Esophagus squamous epithelium (tissue), 5 donors: ENCODE measurements at places on chromosomes 7 and 10.

DNA sequence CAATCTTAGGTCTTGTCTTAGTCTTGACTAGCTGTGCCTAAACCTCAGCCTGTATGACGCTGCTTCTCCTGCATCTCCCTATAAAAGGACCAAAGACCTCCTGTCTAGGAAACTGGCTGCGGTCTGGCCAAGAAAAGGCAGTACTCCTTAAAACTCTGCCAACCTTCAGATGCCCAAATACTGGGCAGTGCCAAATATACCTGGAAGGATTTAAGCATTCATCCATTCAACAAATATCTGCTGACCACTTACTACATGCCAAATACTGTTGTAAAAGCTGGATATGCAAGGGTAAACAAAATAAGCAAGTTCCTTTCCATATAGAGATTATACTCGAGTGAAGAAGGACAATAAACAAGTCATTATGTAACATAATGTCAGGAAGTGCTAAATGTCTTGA, 135.8 kb downstream of the HBP1 start:
- DNase-seq, result no peak

GRCh38 chr7:157520249-157520648, 183.4 kb downstream of the DNAJB6 start:
- no peak for DNase-seq

DNA sequence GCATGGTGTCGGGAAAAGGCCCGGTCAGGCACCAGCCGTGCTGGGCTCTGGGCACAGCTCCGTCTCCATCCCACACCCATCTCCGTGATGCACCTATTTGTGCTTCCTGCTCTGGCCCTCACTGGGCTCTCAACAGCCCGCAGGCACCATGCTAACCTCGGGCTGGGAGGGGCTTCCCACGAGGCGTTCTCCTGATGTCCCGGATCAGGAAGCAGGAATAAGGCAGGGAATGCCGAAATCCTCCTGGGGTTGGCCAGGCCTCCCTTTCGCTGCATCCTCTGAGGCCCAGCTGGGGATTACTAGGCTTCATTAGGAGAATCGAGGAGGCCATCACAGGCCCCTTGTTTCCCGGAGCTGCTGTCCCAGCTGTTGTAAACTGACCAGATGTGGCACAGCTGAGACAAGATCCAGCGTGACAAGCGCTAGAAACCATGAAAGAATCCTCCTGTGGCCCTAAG, 72.0 kb downstream of the FAM53B start:
- DNase-seq, result no peak

GRCh38 chr10:23364378-23364777, 19.8 kb upstream of the C10orf67 start:
- DNase-seq, result no peak

GRCh38 chr10:23829556-23829955, 379.4 kb upstream of the KIAA1217 start:
- DNase-seq, result no peak

GRCh38 chr7:108454674-108455550, 1.3 kb downstream of the NRCAM start:
- no peak for DNase-seq

DNA sequence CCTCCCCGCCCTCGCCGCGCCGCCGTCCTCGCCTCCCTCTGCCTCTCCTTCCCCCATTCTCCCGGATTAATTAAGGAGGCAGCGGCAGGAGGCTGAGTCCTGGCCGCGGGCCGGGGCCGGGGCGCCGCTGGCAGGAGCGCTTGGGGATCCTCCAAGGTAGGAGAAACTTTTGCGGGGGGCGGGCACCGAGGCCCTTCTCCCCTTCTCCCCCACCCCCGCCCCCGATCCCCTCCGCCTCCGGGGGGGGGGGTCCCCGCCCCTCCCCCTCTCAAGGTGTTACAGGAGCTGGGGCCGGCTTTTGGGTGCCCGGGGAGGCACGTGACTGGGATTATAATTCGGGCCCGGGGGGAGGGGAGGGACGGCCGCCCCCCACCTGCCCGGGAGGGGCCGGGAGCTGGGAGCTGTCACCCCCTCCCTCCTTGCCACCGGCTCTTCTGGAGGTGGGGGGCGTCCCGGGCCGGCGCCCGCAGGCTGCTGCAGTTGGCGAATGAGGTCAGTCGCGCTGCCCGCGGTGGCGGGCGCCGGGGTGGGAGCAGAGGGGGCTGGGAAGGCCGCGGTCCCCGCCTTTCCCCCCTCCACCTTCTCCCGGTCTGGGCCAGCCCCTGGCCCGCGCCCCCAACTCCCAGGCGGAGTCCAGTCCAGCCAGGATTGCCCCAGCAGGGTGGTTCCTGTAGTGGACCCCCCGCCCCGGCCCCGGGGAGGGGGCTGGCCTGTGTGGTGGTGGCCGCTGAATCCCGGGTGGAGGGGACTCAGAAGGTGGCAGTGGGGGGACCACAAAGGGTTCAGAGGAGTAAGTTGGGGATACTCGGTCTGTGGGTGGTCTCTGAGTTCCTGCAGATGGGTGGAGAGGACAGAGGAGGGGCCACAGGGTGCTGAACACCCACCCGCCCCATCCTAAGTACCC, 567 bp downstream of the GTF2IRD1 start:
- no peak for DNase-seq

DNA sequence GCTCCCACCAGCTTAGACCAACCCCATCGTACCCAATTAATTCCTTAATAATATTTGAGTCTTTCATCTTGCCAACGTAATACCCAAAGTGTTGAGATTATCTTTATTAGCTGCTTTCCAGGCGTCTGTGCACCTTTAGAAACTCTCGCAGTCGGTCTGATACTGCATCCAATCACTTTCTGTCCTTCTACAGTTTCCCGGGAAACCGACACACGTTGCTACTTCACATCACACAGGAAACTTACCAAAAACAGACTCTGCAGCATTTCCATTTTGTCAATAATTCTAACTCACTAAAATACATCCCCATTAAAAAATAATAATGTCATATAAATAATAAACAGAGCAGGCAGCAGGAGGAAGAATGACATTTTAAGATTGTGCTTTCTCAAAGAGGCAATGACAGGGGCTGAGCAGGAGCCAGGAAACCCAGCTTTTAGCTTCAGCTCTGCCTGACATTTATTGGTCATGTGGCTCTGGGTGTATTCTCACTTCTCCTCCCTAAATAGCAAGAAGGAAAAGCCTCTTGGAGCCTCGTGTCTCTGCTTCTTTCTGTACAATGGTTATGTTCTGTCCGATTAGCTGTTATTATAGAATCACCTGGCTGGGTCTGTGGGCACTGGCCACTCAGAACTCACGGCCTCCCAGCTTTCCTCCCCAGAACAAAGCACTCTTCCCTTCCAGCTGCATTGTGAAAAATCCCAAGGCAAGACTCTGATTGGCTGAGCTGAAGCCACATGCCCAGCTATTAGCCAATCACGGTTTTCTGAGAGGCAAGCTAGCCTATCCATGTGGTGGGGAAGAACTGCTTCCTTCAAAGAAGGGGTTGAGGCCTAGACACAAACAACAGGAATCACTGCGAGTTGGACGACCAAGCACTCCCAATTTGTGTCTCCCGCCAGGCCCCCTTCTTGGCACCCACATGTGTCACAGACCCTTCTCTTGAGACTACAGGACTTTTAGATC, 424.7 kb upstream of the FOXK1 start:
- no peak for DNase-seq

- DNase-seq, result no peak
These were observed 163.3 kb downstream of the USP6NL start for GRCh38 chr10:11448190-11448544.

GRCh38 chr10:50379616-50380015, 128.3 kb upstream of the ASAH2 start:
- no peak for DNase-seq

- DNase-seq, result no peak
These were observed 8.1 kb upstream of the VDAC2 start for GRCh38 chr10:75202321-75203045.

DNA sequence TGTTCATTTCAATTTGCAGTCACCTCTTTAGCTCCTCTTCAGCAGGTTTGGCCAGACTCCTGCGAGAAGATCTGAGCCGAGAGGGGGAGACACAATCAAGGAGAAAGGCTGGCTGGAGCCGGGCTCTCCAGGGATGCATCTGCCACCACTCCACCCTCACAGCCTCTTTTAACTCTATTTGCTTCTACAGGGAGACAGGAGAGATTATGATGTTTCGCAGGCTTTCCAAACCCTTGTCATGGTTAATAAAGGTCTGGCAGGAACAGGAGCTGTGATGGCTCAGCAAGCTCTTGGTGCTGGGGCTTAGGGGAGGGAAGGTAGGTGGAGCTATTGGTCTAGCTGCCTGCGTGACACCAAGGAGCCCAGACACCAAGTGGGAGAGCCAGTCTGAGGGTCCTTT, 448.1 kb upstream of the PODXL start:
- DNase-seq, result no peak

DNA sequence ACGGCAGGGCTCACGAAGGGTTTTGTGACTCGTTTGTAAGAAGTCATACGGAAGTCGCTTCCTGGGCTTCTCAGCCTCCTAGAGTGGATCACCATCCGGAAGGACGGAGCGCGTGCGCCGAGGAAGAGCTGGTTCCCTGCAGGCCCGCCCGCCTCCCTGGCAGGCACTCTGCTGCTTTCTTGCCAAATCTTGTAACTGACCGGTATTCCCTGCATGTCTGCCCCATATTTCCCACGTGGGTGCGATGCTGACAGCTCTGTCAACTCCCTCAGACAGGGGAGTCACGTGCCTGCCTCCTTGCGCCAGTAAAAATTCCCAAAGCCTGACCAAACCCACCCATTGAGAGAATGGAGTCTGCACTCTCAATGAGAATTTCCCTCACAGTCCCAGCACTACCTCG, 12.7 kb downstream of the SHH start:
- no peak for DNase-seq

- DNase-seq, result no peak
These were observed 11.8 kb downstream of the BZW2 start for GRCh38 chr7:16657656-16658279.

GRCh38 chr10:23157239-23157681, 34.9 kb upstream of the PTF1A start:
- DNase-seq, result no peak

DNA sequence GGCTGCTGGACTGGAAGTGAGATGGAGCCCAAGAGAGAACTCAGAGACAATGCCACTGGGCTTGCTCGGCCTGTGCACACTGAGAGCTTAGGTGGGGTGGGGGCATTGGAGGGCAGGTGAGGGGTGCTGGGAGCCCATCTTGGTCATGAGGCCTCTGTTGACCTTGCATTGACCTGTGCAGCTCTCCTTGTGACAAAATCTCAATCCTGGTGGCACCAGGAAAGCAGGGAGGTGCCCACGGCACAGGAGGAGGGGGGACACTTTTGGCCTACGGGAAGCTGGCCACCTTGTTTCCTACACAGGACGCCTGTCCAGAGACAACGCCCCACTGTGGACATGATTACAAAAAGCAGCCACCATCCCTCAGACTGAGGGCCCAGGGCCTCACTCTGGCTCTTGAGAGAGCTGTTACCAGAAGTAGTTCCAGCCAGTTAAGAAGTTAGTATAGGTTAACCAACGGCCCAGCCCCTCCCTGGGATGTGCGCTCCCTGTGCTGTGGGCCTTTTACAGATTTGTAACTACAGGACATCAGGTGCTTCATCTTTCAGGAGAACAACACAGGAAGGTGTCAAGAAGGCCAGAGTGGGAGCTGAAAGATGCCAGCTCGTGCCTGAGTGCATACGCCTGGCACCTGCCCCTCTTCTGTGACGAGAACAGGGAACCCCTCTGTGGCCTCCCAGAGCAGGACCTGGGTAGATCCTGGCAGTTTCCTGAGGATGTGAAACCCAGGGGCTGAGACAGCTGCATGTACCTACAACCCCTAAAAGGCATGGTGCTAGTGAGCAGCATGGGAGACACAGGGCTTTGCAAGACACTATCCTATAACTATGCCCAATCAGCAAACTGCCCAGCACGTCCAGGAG, 10.3 kb downstream of the PKD1L1 start:
- no peak for DNase-seq

DNA sequence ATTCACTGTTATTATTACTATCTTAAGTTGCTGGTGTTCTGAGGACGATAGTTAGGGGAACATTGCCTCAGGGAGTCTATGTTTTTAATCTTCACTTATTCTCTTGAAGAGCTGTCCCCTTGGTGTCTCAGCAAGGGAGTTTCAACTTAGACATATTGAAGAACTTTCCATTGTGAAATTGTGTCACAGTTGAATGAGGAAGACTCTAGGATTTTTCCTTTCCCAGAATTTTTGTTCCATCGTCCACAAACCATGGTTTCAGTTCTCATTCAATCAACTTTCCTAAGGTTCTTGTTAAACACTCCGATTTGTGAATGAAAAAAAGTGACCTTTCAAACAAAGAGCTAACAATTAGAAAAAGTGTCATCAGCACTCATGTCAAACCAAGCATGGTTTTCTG, 128.3 kb downstream of the GATA3 start:
- no peak for DNase-seq

GRCh38 chr7:47379629-47380324, 202.1 kb downstream of the TNS3 start:
- DNase-seq, result no peak

- DNase-seq, result no peak
These were observed 7.2 kb upstream of the ACTR3B start for GRCh38 chr7:152752200-152752912.

DNA sequence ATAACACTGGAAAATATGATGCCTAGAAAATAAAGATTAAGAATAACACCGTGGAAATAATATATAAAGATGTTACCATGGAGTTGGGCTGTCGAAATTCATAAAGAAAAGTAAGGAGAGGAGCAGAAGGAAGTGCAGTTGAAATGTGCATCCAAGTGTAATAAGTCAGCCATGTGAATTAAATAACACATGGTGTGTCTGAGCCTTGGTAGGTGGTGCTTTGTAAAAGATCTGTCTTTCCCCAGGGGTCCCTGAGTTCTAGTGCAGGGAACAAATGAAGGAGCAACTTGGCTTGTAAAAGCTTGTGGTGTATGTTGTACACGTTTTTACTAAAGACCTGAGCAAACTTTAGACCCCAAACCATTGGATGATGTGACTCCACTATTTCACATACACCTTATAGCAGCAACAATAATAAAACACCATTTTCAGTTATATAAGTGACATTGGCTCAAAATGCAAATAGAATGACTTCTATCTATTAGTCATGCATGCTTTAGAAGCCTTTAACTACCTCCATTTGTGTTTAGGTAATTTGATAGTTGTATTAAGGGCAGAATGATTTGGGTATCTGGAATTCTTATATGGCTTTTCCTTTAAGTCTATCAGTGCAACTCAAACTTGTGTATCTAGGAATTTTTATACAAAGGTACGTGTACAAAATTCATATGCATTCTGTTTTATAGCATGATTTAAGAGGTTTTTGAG, 11.3 kb downstream of the STARD3NL start:
- DNase-seq, result no peak

GRCh38 chr10:24553051-24553612, 170.6 kb downstream of the ARHGAP21 start:
- no peak for DNase-seq

DNA sequence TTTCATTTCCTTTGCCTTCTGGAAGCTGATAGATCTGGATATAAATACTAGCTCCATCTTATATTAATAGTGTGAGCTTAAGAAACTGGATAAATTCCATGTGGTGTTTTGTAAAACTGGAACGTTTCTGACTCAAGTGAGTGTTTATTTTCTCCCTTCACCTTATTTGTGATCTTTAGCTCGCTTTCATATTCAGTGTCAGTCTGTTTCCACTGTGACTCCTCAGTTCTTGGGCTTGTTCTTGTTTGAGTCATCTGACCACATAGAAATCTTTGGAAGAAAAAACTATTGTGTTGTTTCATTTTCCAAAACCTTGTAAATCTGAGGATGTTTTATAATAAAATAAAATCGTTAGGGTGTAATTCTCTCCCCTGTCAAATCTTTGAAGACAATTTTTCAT, 186.4 kb downstream of the POLR1F start:
- no peak for DNase-seq
